ENCODE measurements at places on chromosomes 3 and 15.

DNA sequence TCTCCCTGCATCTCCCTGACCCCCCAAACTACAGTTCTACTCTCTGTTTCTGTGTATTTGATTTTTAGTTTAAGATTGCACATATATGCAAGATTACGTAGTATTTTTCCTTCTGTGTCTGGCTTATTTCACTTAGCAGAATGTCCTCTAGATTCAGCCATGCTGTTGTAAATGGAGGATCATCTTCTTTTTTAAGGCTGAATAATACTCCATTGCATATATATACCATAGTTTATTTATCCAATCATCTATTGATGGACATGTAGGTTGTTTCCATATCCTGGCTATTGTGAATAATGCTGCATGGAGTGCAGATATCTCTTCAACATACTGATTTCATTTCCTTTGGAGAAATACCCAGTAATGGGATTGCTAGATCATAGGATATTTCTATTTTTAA lies 70.8 kb downstream of the RFTN1 start:
- no peak for DNase-seq

- DNase-seq, result no peak
Observed at GRCh38 chr15:70463453-70463834, 299.9 kb downstream of the UACA start.

DNA sequence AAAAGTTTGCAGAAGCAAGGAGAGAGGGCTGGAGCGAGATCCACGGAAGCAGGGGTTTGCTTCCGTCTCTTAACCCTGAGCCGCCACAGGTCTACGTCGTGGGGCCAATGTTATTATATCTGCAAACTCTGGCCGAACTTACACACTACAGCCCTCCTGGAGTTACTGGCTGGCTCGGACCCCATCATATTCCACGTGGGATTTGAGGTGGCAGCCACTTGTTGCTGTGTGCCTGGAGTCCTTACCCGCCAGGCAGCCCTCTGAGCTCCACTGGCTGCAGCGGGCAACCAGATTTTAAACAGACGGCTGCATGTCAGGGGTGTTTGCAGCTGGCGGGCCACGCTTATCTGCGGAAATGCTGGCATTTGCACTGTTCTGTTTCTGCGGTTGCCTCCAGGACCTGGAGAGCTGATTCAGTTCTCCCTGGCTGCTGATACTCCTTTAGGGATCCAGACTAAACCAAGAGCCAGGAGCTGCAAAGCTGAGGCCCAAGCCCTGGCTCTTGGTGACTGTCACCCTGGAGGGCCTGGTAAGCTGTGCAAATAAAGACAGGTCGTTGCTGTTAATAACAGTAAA lies 34.7 kb downstream of the TM2D3 start:
- DNase-seq, result no peak

- no peak for DNase-seq
Observed at GRCh38 chr3:27326202-27326601, 43.0 kb downstream of the NEK10 start.

- no peak for DNase-seq
Observed at GRCh38 chr3:11944052-11944673, 60.0 kb upstream of the SYN2 start.

- DNase-seq, result no peak
Observed at GRCh38 chr3:124920718-124921117, 13.8 kb downstream of the MUC13 start.

- no peak for DNase-seq
Observed at GRCh38 chr15:62059108-62059815, 985 bp downstream of the VPS13C start.

DNA sequence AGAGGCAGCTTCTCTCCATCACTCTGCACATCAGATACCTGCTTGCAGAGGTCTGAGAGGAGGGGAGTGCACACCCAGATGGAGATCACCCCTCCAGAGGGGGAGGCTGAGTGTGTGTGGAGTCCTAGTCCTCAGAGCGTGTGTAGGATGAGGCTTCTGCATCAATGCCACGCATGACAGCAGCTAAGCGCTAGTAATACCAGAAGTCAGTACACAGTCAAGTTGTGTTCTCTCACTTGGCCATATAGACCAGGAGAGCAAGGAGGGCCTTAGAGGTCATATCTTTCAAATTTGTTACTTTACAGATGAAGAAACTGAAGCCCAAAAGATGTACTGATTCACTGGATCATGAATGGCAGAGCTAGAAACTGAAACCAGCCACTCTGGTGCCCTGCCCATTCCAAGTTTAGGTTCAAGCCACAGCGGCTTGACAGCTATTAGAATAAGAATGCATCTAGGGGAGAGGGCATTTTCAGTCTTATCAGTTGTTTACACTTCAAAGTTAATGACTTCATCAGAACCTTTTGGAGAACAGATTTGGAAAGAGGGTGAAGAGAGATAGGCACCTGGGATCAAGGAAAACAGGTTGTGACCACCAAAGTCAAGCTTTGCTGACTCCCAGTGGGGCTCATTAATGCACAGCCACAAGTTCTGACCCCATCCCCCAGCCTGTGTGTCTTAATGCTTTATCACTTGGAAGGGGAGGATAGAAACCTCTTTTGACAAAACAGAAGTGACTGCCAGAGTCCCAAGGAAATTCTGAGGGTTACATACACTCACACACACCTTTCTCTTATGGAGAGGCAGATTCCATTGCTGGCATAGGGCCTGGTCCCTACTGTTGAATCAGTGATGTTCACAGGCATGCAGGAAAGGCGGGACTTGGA lies 310.3 kb downstream of the CHST2 start:
- DNase-seq, result no peak

DNA sequence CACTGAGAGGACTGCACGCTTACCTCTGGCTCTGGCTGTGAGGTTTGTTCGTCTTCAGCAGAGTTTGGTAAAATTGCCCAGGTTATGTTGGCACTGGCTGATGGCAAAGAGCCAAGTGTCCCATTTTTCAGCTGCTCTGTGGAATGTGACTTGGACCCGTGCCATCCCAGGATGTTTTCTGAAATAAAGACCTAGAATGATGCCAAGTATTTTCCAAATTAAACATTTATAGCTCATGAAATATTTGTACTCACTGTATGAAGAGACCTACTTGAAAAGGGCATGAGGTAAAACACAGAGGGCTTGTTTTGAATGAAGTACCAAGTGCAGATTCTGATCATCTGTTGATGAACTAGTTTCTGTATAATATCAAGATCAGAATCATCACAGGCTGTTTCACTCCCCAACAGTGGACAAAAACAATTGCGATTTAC lies 200.5 kb downstream of the STT3B start:
- DNase-seq, result no peak

DNA sequence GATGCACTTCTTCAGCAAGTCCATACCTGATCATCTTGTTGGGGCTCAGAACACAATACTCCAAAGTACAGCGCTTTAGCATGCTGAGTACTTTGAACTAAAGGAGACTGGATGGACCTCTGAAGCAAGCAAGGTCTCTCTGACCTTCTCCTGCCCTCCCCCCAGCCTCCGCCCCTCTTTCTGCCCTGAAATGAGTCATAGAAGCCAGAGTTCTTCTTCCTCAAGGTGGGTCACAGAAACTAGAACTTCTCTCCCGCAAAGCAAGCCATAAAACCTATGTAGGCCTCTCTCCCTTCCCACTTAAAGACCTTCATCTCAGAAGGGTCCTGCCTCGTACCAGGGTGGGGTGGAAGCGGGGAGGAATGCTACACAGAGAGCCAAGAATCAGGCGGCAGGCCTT lies 230.5 kb upstream of the PROK2 start:
- DNase-seq, result no peak

GRCh38 chr3:32181796-32182195 lies 56.7 kb upstream of the CMTM8 start:
- DNase-seq, result no peak

DNA sequence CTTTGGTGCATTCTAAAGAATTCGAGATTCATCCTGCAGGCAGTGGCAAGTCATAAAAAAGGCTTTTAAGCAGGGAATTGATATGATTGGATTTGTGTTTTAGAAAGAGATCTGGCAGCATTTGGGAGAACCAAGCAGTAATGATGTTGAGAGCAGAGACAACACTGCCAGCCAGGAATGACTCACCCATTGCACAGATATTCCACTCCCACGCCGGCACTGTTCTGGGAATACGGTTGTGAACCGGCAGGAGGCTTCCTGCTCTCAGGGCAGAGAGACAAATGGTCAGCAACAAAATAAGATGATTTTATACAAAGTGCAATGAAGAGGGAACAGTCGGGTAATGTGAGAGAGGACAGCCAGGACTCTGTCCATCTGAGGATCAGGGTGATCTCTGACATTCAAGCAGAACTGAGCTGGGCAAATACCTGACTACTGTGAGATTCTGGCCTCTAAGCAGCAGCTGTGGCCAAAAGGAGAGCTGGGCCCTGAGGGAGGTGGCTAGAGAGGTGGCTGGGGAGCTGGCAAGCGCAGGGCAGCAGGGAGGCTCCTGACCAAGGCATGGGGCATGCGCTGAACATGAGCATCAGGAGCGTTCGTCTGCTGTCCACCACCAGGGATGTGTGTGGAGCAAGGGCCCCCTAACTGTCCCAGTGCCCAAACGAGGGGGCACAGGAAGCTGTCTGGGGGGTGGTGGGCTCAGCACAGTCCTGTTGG lies 56.1 kb upstream of the PLXNA1 start:
- DNase-seq, result no peak

- DNase-seq, result no peak
Observed at GRCh38 chr3:21508246-21508645, 242.8 kb downstream of the ZNF385D start.

DNA sequence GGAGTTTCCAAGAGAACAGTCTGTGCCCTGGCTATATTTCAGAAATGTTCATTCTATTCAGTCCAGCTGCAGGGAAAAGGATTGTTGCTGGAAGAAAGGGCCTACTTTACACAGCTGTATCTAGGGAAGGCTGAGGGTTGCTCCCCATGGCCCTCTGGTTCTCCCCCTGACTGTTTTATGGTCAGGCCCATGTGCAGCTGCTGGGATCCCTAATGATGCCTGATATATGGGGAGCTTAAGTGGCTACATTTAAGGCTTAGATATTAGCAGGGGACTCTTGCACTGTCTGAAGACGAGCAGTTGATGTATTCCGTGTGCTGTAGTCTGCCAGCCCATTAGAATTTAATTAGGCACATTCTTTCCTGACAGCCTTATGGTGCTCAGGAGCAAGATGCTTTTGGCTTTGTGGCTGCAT lies 72.0 kb downstream of the FAM43A start:
- no peak for DNase-seq

DNA sequence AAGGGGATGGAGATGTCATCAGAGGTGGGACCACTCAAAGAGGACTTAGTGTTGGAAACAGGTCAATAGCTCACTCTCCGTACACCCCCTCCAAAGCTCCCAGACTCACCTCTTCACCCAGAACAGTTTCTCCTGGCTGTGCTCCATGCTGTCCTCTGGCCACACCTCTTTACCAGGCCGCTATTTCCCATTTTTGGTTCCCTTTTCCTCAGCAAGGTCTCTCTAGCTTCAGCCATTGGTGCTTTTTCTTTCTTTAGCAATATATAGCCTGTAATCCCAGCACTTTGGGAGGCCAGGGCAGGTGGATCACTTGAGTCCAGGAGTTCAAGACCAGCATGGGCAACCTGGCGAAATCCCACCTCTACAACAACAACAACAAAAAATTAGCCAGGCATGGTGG lies 123.6 kb upstream of the SMAD3 start:
- DNase-seq, result no peak

All from stimulated activated naive B cell treated with anti-CD40 and anti-IgM and Interleukin-4, amounts not matched to agents 10 μg/mL and 1 μg/mL and 100 μg/mL, for 72 hours (primary cell).